ENCODE measurements at places on chromosomes 16 and 17.
A peak's percentile ranks its signal among the peaks of the same experiment; 100 is the strongest.

- DNase-seq, result no peak
Observed at GRCh38 chr16:87376660-87377059, 6.9 kb downstream of the FBXO31 start.

- peak; percentile 12 for DNase-seq
Observed at GRCh38 chr17:64534187-64534586, 27.4 kb downstream of the CEP95 start.

DNA sequence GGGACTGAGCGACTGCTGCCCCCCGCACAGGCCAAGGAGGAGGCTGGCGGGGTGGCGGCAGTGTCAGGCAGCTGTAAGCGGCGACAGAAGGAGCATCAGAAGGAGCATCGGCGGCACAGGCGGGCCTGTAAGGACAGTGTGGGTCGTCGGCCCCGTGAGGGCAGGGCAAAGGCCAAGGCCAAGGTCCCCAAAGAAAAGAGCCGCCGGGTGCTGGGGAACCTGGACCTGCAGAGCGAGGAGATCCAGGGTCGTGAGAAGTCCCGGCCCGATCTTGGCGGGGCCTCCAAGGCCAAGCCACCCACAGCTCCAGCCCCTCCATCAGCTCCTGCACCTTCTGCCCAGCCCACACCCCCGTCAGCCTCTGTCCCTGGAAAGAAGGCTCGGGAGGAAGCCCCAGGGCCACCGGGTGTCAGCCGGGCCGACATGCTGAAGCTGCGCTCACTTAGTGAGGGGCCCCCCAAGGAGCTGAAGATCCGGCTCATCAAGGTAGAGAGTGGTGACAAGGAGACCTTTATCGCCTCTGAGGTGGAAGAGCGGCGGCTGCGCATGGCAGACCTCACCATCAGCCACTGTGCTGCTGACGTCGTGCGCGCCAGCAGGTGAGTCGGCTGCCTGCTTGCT, 5.6 kb upstream of the TMEM88 start:
- DNase-seq, result no peak

DNA sequence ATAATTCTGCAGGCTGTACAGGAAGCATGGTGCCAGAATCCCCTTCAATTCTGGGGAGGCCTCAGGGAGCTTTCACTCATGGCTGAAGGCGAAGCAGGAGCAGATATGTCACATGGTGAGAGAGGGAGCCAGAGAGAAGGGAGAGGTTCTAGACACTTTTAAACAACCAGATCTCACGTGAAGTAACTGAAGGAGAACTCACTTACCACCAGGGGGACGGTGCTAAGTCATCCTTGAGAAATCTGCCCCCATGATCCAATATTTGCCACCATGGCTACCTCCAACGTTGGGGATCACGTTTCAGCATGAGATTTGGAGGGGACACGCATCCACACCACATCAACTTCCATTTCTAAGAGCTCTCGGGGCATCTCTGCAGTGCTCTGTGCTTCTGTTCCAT, 37.4 kb upstream of the GNA13 start:
- DNase-seq, result peak; percentile 12

- DNase-seq, result no peak
Observed at GRCh38 chr16:19228575-19228974, 57.0 kb upstream of the CLEC19A start.

- no peak for DNase-seq
Observed at GRCh38 chr16:871562-872345, 71.2 kb upstream of the GNG13 start.

- no peak for DNase-seq
Observed at GRCh38 chr17:20234276-20234675, 225.1 kb downstream of the SPECC1 start.

DNA sequence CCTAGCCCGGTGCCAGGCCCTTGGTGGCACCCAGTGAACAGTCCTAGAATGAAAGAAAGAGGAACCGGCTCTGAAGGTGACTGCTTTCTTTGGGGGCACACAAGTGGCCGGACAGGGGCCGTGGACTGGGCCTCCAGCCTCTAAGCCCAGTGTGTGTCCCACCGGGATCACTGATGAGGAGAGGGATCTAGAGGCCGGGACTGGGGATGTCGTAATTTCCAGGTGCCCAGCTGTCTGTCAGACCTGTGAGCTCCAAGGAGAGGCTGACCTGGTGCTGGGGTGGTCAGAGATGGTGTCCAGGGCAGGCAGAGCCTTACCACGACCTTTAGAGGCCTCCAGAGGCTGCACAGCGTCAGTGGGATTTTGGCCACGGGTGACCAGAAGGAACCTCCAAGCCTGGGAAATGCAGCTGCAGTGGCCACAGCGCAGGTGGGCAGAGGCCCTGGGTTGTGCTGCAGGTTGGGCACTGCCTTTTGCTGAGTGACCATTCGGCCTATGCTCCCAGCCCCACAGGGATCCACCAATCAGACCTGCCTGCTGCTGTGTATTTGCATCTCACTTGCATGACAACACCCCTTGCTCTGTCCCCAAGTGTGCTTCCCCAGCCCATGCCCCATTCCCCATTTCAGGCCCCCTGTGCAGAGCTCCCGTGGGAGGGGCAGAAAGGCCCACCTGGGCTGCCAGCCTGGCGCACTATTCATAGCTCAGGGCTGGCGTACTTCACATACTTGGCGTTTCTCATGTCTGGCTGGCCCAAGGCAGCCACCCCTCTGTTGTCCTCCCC, 12.5 kb downstream of the ARHGAP23 start:
- no peak for DNase-seq

DNA sequence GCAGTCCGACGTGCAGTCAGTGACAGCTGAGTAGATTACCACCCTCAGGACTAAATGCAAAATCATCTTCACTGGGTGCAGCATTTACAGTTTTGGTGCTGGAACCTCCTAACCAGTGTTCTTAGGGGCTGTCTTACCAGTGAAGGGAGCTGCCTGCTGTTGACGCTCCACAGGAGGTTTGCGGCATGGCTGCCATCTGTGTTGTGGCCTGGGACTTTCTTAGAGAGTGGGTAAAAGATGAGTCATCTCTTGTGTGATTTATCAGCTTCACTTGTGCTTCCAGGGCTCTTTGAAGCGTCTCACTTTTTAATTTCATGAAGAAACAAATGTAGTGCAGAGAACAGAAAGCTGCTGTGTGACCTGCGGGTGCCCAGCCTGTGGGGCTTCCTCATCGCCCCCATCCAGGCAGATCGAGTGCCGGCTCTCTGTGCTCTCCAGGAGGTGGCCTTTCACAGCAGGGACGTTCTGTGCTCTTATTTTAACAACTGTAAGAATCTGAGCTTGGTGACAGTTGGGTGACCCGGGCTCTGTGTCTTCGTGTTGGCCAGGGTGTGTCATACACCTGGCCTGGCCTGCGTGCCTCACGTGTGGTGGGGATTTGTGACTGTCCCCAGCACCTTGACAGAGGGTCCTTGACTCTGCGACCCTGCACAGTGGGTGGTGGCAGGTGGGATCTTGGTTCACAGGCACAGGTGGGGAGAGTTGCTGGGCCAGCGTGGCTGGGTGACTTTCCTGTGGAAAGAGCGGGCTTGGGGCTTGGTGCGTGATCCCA, 24.3 kb upstream of the ZNF750 start:
- DNase-seq, result peak; percentile 91

DNA sequence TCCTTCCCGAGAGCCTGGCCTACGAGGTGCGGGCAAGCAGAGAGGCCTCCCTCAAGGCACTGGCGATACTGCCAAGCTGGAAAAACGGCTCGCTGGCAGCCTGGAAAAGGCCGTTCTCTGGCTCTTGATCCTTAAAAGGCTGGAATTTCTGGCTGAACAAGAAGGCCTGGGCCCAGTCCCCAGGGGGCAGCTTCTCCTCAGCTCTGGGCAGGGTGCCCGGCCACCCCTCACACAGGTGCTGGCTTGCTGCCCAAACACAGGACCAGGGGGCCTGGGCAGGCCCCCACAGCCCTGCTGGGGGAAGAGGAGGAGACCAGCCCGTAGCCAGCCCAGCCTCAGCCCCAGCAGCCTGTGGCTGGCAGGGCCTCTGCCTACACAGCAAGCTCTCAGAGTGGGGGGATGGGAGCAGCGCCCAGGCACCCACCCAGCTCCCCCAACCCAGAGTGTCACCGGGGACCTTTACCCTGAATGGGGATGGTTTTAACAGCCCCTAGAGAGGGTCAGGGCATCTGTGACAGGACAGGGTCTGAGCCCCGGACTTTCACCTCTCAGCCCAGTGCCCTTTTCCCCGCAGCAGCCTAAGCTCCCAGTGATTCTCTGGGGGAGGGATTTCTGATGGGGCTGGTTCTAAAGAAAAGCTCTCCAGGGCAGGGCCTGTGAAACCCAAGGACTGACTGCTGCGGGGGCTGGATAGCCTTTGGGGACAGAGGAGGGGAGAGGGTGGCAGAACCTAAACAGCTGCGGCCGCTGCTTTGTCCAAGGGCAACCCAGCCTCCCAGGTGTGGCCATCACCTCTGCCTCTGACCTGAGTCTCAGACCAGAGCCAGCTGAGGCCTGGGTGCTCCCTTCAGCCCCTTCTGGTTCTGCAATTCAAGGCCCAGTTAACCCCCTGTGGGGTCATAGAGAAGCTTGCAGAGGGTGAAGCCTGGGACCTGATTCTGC, 38.6 kb upstream of the TOB1 start:
- no peak for DNase-seq

DNA sequence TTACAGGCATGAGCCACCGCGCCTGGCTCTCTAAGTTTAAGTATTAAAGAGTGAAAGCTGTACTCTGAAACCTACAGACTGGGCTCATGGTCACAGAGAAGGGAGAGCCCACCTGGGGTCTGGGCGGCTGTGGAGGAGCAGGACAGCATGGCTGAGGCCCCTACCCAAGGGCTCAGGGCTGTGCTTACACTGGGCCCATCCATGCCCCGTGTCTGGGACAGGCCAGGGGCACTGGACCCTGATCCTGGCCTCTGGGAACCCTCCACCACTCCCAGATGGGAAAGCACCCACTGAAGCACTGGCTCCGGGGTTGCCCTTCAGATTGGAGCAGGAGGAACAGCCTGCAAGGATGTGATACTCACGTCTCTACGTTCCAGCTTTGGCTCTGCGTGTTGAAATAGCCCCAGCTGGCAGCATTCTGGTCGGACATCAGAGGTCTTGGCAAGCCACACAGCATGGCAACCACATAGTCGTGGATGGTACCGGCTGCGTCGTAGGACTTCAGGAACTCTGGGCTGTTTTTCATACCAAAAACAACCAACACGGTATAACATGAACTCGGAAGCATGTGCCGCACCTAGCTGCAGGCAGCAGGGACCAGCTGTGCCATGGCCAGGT, 13.0 kb downstream of the SHPK start:
- DNase-seq, result no peak

DNA sequence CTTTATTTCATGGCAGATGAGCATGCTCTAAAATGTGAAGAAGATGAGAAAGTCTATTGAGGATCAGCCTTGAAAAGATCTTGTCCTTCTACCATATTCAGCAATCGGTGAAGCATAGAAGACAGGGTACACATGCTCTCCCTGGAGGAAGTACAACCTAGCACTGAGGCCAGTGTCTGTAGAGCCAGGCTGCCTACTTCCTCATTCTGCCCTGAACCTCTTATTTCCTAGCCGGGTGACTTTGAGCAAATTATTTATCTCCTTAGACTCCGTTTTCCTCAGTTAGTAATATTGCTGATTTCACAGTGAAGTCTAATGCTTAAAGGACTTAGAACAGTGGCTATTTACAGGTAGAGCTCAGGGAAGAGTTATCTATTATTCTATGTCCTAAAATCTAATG, 58.4 kb downstream of the TMEM100 start:
- DNase-seq, result peak; percentile 98

GRCh38 chr16:86337138-86337537, 173.2 kb upstream of the FOXF1 start:
- DNase-seq, result no peak

DNA sequence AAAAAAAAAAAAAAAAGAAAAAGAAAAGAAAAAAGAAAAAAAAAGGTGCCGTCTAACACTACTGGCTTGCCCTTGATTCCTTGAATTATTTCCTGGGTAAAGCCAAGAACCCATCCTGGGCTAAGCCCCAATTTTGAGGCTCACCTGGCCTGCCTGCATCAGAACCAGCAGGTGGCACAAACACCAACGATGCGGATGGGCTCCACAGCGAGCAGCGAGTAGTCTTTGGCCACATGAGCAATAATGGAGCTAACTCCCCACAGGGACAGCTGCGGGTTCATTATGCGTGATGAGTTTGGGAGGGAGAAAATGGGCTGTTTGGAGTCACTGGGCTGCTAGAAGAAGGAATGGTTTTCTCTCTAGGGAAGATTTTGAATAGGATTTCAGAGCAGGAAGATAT, 91.1 kb downstream of the ASIC2 start:
- no peak for DNase-seq

DNA sequence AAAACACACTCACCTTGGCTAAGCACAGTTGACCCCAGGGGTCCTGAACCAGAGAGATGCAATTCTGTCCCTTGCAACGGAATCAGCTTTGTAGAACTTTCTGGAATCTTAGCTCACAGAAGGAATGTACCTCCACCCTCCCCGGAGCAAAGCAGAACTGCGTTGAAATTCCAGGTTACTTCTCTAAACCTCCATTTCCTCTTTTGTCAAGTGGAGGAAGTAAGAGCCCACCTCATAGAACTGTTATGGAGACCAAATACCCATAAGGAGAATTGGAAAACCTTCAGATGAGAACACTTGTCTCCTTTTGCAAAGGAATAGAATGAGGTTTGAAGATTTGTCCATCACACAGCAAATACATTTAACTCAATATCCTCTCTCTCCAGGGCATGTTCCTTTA, 86.6 kb upstream of the RBBP6 start:
- no peak for DNase-seq

- DNase-seq, result peak; percentile 30
Observed at GRCh38 chr17:75295201-75296158, 6.2 kb upstream of the SLC25A19 start.

DNA sequence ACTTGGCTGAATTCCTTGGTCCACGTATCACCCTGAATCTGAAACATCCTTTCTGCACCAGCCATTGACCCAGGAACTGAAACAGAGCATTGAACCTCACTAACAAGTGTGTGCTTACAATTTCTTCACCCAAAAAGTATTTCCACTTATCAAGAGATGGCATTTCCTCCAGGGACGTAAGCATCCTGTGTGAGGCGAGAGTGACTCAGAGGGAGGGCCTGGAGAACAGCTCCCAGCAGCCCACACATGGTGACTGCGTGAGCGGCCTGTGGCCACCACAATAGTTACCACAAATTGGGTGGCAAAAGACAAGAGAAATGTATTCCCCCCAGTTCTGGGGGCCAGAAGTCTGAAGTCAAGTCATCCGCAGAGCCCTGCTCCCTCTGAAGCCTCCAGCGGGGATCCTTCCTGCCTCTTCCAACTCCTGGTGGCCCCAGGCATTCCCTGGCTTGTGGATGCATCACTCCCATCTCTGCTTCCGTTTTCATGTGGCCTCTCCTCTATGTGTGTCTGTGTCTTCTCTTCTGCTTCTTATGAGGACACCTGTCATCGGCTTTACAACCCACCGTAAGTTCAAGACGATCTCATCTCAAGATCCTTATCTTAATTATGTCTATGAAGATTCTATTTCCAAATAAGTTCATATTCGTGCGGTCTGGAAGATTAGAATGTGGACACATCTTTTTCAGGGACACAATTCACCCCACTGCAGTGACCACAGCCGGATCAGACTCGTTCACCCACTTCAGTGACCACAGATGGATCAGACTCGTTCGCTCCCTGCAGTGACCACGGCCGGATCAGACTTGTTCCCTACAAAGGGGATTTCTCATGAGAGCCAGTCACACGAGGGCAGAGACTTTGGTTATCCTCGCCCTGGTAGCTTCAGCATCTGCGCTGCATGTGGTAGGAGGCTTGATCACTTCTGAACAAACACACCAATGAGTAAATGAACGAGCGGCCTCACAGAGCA, 122.6 kb upstream of the FOXF1 start:
- no peak for DNase-seq

Data from Kasumi-1 (cell line).